ENCODE measurements at places on chromosomes 4 and X.
A peak's percentile ranks its signal among the peaks of the same experiment; 100 is the strongest.

DNA sequence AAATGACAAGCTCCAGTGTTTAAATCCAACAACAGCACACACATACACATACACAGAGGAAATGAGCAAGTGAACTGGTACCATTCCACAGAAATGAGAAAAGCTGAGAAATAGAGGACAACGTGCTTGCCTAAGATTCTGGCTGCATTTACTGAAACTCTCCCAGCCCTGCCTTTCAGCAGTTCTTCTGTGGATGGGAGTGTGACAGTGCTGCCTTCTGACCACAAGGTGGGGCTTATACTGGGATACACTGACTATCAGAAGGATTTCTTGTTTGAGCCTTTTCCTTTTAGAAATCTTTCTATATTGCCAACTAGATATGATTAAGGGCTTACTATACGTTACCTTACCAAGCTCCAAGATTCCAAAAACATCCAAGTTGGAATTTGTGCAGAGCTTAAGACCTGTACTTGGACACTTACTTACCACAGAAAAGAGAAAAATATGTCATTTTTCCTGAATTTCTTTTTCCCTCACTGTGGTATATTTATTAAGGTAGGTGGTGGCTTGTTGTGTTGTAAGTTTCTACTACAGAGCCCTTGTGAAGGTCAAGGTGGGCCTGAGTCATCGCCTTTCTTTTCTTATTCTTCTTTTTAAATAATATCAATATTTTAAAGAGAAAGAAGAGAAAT, 10.7 kb upstream of the CXCL8 start:
- no peak for DNase-seq

DNA sequence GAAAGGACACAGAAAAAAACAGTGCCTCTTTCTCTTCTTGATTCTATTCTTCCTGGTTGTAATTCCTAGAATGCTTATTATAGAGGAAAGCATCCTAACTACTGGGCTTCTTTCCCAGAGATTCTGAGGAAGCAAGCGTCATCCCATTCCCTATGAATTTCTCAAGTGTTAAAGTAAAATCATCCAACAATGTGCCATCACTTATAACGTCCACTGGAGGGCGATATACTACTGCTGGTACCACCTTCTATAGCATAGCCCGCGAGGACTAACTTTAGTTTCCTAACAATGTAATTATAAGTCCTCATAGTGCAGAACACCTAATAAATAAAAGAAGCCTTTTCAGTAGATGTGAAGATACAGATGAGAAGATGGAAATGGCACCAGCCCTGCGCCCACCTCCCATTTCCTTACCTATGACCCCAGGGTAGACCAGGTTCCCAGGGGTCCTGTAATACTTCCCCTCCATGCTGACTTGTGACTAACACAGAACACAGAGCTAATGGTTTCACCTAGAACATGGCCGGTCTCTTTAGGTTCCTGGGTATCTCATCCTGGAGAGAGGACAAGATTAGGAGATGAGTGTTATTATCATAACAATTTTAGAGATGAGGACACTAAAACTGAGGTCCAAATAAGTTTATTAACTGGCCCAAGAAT, 4.2 kb downstream of the CENPVL3 start:
- DNase-seq = peak; percentile 3

- no peak for DNase-seq
Observed at GRCh38 chrX:24862343-24862742, 153.4 kb downstream of the ARX start.

DNA sequence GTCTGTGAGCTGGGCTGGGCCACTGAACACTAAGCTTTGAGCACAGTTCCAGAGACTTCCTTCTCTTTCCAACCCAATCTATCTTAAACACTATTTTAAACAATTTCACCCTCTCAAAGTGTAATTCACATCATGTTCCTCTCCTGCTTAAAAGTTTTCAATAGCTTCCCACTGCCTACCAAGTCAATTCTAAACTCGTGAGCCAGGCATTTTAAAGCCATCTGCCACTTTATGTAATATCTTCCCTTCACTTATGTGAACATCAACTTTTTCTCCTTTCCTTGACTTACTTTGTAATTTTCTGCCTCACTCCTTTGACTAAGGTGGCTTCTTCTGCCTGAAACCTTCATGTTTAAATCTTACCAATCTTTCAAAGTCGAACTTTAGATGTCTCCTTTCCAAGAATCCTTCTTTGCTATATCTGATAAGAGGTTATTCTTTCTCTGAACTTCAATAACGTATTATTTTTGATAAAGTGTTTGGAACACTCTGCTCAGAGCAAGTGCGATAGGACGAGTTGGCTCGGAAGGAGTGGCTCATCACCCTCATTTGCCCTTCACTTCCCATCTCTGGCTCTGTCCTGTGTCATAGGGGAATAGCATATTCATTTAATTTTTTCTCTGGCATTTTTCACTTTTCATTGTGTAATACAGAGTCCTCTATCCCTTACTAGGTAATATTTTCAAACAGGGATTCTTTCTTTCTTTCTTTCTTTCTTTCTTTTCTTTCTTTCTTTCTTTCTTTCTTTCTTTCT, 13.0 kb upstream of the SPARCL1 start:
- DNase-seq = no peak

DNA sequence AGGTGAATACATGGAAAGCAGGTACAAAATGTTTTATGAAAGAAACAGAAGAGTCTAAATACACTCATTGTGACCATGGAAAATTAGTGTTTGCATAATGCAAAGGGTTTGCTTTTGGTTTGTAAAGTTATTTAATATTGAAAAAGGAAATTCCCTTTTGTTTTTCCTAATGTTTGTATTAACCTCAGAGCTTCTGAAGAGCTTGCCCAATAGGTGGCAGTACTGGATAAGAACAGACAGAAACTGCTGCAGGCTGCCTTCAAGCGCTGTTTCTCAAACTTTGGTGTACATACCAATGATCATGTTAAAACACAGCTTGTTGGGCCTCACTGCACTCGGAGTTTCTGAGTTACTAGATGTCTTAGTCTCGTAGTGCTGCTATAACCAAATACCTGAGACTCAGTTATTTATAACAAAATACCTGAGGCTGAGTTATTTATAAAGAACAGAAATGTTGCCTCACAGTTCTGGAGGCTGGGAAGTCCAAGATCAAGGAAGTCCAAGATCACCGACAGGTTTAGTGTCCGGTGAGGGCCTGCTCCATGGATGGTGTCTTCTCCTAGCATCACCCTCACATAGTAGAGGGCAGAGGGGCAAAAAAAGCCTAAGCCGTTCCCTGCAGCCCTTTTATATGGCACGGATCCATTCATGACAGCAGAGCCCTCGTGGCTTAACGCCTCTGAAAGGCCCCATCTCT, 54.2 kb downstream of the SUPT20HL2 start:
- DNase-seq = no peak

GRCh38 chr4:17915439-17915838, 104.7 kb downstream of the NCAPG start:
- no peak for DNase-seq

GRCh38 chr4:110290511-110290910, 92.1 kb upstream of the ELOVL6 start:
- DNase-seq = no peak

- DNase-seq = no peak
Observed at GRCh38 chrX:137430301-137430700, 135.6 kb upstream of the ZIC3 start.

DNA sequence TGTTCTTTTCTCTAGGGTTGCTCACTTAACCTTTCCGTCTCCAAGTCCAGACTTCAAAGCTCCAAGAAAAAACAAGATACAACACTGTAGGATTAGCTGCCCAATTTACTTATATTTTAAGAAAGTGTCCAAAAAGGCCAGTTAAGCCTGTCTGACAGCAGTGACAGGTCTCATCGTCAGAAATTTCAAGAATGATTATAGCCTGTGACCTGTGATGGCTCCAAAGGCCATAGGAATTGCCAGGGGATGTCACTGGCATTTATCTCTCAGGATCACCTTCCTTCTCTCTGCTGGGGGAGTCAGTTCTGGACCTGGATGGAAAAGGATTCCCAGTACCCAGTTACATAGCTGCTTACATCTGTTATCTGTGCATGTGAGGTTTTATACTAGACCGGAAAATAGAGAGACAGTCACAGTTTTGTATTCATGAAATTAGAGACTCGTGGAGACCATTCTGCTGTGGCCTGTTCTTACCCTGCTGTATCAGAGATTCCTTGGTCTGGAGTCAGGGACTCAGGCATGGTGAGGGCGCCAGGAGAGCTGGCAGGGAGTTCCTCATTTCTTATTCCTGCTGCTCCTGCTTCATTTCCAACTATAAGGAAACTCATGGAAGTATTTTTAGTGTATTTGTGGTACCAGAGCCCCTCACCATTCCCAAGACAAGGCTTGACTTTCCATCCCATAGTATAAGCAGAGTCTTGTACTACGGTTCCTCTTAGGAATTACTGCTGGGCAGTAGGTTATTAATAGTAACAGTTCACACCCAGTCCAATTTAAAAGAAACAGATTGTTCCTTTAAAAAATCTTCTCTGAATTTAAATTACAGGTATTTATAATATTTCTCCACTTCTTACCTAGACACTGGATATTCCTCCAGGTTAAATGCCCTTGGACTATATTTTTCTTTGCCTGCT, 220.8 kb downstream of the SHROOM3 start:
- no peak for DNase-seq

- no peak for DNase-seq
Observed at GRCh38 chrX:140766024-140766611, 56.6 kb downstream of the LINC00632 start.

DNA sequence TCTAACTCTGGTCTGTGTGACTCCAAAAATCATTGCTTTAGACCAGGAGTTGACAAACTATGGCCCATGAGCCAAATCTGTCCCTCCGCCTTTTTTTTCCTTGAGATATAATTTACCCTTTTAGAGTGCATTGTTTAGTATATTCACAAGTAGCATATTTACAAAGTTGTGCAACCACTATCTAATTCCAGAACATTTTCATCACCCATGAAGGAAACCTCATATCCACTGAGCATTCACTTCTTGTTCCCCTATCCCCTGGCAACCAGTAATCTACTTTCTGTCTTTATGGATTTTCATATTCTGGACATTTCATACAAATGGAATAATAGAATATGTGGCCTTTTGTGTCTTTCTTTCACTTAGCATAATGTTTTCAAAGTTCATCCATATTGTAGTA, 67.4 kb upstream of the CITED1 start:
- no peak for DNase-seq

DNA sequence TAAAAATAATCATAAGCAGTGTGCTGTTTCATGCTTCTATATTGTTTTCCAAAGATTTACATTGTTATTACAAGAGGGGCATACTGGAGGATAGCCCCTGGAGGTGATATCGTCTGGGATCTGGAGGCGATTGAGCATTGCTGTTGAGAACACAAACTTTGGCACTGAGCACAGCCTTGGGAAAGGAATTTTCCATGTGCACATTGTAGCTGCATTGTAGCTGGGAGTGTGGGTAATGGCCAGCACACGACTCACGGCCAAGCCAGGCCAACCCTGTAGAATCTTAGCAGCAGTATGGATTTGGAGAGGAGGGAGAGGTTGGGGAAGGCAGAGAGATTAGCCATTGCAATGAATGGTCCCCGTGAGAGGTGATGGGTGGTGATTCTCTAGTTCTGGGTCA, 121.9 kb downstream of the SMIM20 start:
- no peak for DNase-seq

GRCh38 chr4:38387348-38387747, 276.7 kb upstream of the KLF3 start:
- no peak for DNase-seq

DNA sequence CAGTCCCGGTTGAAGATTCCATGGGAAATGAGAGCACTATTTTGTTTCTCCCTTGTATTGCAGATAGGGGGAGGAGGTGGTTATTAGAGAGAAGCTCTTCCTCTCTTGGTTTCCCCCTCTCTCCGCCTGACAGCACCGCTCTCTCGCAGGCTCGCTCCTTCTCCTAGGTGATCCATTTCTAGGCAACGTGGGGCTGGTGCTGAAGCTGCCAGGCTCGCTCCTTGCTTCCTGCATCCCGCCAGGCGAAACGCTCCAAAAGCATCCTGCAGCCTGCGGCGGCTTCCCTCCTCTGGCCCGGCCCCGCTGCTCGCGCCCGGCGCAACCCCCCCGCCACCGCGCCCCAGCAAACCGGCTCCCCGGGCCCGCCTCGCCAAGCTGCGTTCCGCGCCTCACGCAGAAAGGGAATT, at the start of gene GRID2:
TSS of gene GRID2 (plus strand) at position 346 of the 407 bp plus-strand sequence.
- no peak for DNase-seq

DNA sequence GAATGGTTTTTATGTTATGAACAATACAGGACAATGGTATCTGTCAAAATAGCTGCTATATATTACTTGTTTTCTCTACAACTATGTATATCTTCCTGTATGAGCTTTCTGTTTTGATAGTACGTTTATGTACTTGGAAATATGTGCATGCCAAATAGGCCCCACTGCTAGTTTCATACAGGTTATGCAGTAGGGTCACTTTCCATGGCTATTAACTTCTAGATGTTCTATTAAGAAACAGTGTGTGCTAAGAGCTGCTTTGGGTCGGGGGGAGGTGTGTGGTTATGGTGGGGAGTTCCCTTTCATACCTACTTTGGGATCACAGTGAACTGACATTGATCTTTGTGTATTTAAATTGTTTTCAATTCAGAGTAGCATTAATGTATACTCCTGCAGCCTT, 30.9 kb downstream of the RBPJ start:
- DNase-seq = no peak

- no peak for DNase-seq
Observed at GRCh38 chr4:6452116-6452896, 20.1 kb downstream of the PPP2R2C start.

DNA sequence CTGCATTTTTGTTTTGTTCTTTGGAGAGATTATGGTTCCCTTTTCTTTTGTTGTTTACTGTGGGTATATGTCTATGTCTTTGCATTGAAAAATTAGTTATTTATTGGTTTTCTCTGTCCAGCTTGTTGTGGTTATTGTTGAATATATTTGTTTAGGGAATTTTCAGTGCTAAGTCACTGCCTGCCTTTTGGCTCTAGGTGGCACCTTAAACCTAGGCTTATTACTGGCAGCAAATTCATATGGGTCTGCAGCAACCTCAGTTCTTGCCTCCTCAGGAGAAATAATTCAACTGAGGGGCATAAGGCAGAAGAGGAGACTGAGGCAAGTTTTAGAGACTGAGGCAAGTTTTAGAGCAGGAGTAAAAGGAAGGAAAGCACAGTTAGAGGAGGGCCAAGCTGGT, 1157.3 kb upstream of the AGA start:
- no peak for DNase-seq

DNA sequence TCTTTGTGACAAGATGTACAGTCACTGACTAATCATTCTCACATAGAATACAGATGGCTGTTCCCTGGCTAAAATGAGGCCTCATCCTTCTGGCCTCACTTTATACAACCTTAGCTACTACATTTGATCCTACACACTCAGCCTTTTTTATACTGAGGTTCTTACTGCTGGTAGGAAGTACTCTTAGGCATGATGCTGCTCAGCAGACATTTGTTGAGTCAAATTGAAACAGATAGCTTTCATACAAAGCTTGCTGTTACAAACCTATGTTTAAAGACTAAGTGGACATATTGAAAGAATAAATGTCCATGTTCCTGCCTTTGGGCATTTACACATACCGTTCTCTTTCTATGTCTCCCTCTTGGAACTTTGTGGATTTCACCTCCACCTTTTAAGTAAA, 154.9 kb downstream of the NPFFR2 start:
- DNase-seq = no peak

All from activated gamma-delta T cell treated with anti-CD3 and anti-CD28 coated beads, Interleukin-2, amount 50 U/mL, for 16 hours (primary cell).